ENCODE measurements at places on chromosomes 6 and 20.

DNA sequence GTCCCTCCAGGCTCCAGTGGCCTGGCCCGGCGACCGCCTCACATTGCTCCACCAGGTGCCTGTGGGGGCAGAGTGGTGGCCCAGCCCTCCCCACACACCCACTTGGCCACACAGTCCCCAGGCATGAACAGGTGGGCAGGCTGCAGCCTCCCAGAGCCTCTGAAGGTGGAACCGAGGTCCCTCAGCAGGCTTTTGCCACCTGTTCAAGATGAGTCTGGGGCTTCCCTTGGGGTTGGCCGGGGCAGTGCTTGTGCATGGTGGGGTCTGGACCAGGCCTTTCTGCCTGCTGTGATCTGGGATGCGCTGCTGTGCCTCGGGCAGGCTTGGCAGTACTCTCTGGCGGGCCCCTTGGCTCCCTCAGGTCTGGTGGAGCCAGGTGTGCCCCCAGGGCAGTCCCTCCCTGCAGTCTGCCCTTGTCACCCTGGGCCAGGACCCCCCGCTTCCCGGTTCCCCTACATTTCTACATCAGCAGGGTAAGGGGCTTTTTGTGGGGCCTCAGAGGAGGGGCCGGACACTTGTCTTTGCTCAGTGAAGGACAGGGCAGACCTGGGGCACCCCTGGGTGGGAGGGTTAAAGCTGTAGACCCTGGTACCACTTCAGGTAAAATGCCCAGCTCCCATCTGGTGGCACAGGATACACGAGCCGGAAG is 2.7 kb upstream of the COL9A3 start:
- H3K27ac ChIP-seq, result no peak overlapping the region
- H3K4me1 ChIP-seq, result peaks cover 36% of the 10 kb centered on the region
- no peak overlapping the region for H3K4me3 ChIP-seq
- H3K27me3 ChIP-seq, result peaks cover 25% of the 10 kb centered on the region
- H3K36me3 ChIP-seq, result peaks cover 50% of the 10 kb centered on the region

- H3K4me1 ChIP-seq, result peaks cover 20% of the 10 kb centered on the region
- peak overlapping the region; percentile 90 for H3K27ac ChIP-seq
- H3K4me3 ChIP-seq, result peak overlapping the region; percentile 82
- H3K27me3 ChIP-seq, result no peaks in the 10 kb centered on the region
- peaks cover 9% of the 10 kb centered on the region for H3K36me3 ChIP-seq
These were observed 1.1 kb downstream of the ATP5F1E start for GRCh38 chr20:59030911-59031563.

DNA sequence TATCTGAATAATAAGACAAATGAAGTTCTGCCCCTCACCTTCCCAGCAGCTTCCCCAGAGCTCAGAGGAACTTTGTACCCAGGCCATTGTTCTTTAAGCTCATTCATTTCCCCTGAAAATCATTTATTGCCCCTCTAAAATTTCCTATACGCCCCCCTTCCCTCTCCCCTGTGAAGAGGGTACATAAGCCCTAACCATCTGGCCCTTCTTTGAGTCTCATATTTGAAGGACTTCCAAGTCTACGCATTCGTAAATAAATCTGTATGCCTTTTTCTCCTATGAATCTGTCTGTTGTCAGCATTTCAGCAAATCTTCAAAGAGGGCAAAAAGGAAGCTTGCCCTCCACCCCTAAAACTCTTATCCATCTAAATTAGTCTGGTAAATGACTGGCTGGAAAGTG is 73.1 kb upstream of the DST start:
- H3K4me1 ChIP-seq, result no peaks in the 10 kb centered on the region
- no peak overlapping the region for H3K4me3 ChIP-seq
- no peak for DNase-seq
- no peaks in the 10 kb centered on the region for H3K27me3 ChIP-seq
- H3K27ac ChIP-seq, result no peak overlapping the region

DNA sequence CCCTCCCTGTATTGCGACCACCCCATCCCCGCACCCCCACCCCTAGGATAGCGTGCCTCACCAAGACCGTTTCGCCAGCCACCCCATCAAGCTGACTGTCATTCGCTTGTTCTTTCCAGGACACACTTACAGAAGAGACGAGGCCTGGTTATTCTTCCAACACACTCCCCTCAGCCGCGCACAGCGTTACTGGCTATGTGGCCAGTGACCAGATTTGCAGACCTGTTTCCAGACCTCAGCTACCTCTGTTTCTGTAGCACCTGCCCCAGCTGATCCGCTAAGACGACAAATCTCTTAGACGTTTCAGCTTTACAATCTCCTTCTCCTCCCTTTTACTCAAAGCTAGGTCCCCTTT is 26.1 kb downstream of the HLA-F start:
- H3K27me3 ChIP-seq, result no peaks in the 10 kb centered on the region
- H3K4me1 ChIP-seq, result peaks cover 21% of the 10 kb centered on the region
- DNase-seq, result no peak

- no peak for DNase-seq
- H3K36me3 ChIP-seq, result no peaks in the 10 kb centered on the region
- H3K27me3 ChIP-seq, result peaks cover 49% of the 10 kb centered on the region
- no peaks in the 10 kb centered on the region for H3K4me1 ChIP-seq
- H3K27ac ChIP-seq, result no peak overlapping the region
- H3K4me3 ChIP-seq, result no peak overlapping the region
These were observed 7.6 kb upstream of the SYNDIG1 start for GRCh38 chr20:24461848-24462247.

DNA sequence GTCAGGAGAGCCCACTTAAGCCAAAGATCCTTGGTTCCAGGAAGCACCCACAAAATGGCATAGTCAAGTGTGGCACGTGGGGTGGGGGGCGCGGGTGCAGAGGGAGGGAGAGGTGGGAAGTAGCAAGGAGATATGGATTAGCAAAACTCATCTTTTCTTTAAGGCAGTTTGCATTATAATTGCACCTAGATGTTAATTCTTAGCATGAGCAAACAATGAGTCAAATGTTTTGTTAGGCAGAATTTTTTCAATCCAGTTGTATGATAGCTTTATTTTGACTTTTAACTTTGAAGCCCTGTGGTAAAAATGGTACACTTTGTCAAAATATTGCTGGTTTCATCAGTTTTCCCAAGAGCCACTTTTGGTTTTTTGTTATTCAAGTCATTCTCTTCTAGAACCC is 15.0 kb downstream of the SCAND1 start:
- DNase-seq, result no peak
- H3K36me3 ChIP-seq, result peaks cover 97% of the 10 kb centered on the region
- no peak overlapping the region for H3K27ac ChIP-seq
- no peaks in the 10 kb centered on the region for H3K4me1 ChIP-seq

GRCh38 chr6:6725468-6726209 is 137.1 kb downstream of the LY86 start:
- H3K4me1 ChIP-seq, result peaks cover 37% of the 10 kb centered on the region
- H3K4me3 ChIP-seq, result peak overlapping the region; percentile 39
- no peak for DNase-seq
- peak overlapping the region; percentile 88 for H3K27ac ChIP-seq
- H3K27me3 ChIP-seq, result no peaks in the 10 kb centered on the region

GRCh38 chr6:33445119-33445603 is 9.2 kb upstream of the ZBTB9 start:
- peaks cover 18% of the 10 kb centered on the region for H3K36me3 ChIP-seq
- H3K27ac ChIP-seq, result no peak overlapping the region
- H3K4me1 ChIP-seq, result no peaks in the 10 kb centered on the region
- no peaks in the 10 kb centered on the region for H3K27me3 ChIP-seq
- no peak overlapping the region for H3K4me3 ChIP-seq
- no peak for DNase-seq

- H3K27ac ChIP-seq, result peak overlapping the region; percentile 84
- DNase-seq, result no peak
- H3K36me3 ChIP-seq, result no peaks in the 10 kb centered on the region
These were observed 1.6 kb downstream of the TOX2 start for GRCh38 chr20:43916073-43916880.

DNA sequence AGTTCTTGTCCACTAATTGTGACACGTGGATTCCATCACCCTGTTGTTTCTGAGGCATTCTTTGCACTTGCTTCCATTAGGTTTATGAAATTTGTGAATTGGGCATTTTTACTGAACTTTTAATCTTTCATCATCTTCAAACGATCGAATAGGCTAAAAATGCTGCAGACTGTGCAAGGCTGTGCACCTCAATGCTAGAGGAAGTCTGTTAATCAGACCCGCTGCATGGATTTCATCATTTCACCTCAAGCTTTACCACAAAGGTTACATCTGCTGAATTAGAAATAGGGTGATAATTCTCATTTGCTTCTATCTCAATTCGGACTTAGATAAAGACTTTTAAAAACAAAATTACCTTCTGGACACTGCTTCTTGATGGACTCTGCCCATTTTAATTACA is 27.8 kb upstream of the F13A1 start:
- H3K36me3 ChIP-seq, result no peaks in the 10 kb centered on the region
- peaks cover 1% of the 10 kb centered on the region for H3K27me3 ChIP-seq
- H3K4me1 ChIP-seq, result no peaks in the 10 kb centered on the region
- no peak overlapping the region for H3K4me3 ChIP-seq
- no peak overlapping the region for H3K27ac ChIP-seq
- DNase-seq, result no peak

DNA sequence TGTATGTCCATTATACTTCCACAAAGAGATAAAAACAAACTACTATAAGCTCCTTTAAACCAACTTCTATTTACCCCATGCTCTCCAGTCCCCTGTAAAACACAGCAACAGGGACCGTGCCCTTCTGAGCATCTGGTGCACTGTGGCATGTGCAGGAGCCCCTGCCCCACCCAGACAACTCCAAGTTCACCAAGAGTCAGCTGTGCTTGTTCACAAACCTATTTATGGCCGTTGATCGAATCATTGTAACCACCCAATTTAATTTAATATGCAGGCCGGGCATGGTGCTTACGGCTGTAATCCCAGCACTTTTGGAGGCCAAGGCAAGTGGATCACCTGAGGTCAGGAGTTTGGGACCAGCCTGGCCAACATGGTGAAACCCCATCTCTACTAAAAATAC is 13.7 kb upstream of the BLCAP start:
- no peaks in the 10 kb centered on the region for H3K4me1 ChIP-seq
- peaks cover 4% of the 10 kb centered on the region for H3K27me3 ChIP-seq
- H3K27ac ChIP-seq, result no peak overlapping the region
- H3K36me3 ChIP-seq, result no peaks in the 10 kb centered on the region
- no peak overlapping the region for H3K4me3 ChIP-seq

- DNase-seq, result no peak
- no peak overlapping the region for H3K4me3 ChIP-seq
- H3K4me1 ChIP-seq, result no peaks in the 10 kb centered on the region
- H3K27me3 ChIP-seq, result no peaks in the 10 kb centered on the region
These were observed 51.3 kb downstream of the VEGFA start for GRCh38 chr6:43821101-43821886.

GRCh38 chr20:5643936-5644335 is 106.3 kb upstream of the SHLD1 start:
- no peak for DNase-seq
- H3K27ac ChIP-seq, result peak overlapping the region; percentile 81
- no peaks in the 10 kb centered on the region for H3K36me3 ChIP-seq
- no peaks in the 10 kb centered on the region for H3K27me3 ChIP-seq

DNA sequence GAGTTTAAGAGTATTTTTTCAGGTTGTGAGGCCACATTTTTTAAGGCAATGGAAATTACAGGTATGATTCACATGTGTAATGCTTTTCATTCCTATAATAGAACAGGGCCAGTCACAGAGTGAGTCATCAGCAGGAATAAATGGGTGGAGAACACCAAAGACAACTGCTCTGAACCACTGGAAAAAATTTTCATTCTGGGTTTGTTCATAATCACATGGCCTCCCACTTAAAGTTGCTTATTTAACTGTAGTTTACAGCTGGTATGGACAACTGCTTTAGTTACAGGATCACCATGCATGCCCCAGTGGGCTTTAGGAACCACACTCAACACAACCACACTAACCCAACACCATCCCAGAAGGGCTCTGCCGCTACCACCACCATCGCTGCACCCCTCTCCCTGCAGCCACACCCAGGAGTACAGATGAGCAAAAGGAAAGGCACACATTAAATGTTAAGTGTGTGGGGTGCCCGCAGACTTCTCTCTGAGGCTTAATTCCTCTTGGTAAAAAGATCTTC is 107.0 kb upstream of the DST start:
- no peak for DNase-seq
- H3K27me3 ChIP-seq, result no peaks in the 10 kb centered on the region
- no peak overlapping the region for H3K4me3 ChIP-seq
- H3K36me3 ChIP-seq, result no peaks in the 10 kb centered on the region
- H3K4me1 ChIP-seq, result peaks cover 17% of the 10 kb centered on the region

GRCh38 chr6:119446115-119446554 is 96.6 kb upstream of the MAN1A1 start:
- no peaks in the 10 kb centered on the region for H3K27me3 ChIP-seq
- peaks cover 16% of the 10 kb centered on the region for H3K4me1 ChIP-seq
- no peak overlapping the region for H3K4me3 ChIP-seq
- no peaks in the 10 kb centered on the region for H3K36me3 ChIP-seq
- H3K27ac ChIP-seq, result no peak overlapping the region

- no peak overlapping the region for H3K4me3 ChIP-seq
- no peaks in the 10 kb centered on the region for H3K4me1 ChIP-seq
- no peaks in the 10 kb centered on the region for H3K36me3 ChIP-seq
- DNase-seq, result no peak
- H3K27me3 ChIP-seq, result no peaks in the 10 kb centered on the region
These were observed 101.8 kb downstream of the TNFAIP3 start for GRCh38 chr6:137968901-137969300.

- peak overlapping the region; percentile 88 for H3K27ac ChIP-seq
- DNase-seq, result no peak
- H3K36me3 ChIP-seq, result no peaks in the 10 kb centered on the region
- H3K4me3 ChIP-seq, result peak overlapping the region; percentile 8
- peaks cover 55% of the 10 kb centered on the region for H3K4me1 ChIP-seq
These were observed 2.2 kb upstream of the RAET1E start for GRCh38 chr6:149899926-149900619.

- H3K27ac ChIP-seq, result no peak overlapping the region
- no peak for DNase-seq
- H3K36me3 ChIP-seq, result no peaks in the 10 kb centered on the region
These were observed 24.6 kb downstream of the ATG5 start for GRCh38 chr6:106300944-106301343.

GRCh38 chr6:145257704-145258103 is 477.6 kb downstream of the EPM2A start:
- no peak overlapping the region for H3K27ac ChIP-seq
- no peaks in the 10 kb centered on the region for H3K36me3 ChIP-seq
- no peaks in the 10 kb centered on the region for H3K27me3 ChIP-seq
- no peak for DNase-seq

DNA sequence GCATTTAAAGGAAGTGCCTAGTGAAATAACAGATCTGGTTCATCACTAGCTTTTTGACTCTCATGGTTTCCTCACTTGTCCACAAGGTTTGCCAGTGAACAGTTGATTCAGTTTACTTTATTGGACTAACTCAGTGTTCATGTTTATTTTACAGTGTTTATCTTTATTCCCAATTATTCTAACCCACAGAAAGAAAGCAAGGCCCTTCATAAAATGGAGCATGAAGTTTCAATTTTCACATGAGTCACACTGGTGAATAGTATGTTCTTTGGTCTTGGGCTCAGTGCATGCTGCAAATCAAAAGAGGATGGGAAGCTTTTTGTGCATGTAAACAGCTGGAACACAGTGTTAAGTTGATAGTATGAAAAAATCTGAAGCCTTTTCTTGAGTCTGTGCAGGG is 217.6 kb upstream of the HDDC2 start:
- no peak overlapping the region for H3K27ac ChIP-seq
- H3K4me1 ChIP-seq, result no peaks in the 10 kb centered on the region
- no peak overlapping the region for H3K4me3 ChIP-seq
- no peaks in the 10 kb centered on the region for H3K27me3 ChIP-seq
- no peak for DNase-seq
